A172 (cell line): ENCODE measurements at places on chromosomes 4 and X.

DNA sequence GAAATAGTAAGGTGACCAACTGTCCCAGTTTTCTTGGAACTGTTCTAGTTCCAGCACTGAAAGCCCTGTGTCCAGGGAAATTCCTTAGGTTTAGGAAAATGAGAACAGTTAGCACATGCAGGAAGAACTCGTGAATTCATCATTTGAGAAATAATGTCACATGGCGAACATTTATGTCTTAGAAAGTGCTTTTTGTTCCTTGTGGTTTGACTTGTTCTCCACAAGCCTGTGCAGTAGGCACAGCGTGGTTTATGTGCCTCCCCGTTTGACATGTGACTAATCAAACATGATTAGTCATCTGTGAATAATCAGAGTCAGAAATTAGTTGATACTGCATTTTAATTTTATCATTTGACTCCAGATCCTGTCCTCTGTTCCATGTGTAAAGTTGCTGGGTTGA, 556.0 kb upstream of the CPEB2 start:
- peak; percentile 14 for DNase-seq

- DNase-seq, result no peak
Measured at GRCh38 chr4:183905081-183905592, at the start of gene STOX2. TSS of gene STOX2 (plus strand) at chr4:183905307. CDS start at chr4:183906791, 1,484 bp downstream.

- DNase-seq, result peak; percentile 29
Measured at GRCh38 chr4:169315530-169316343, 45.0 kb upstream of the SH3RF1 start.

- DNase-seq, result no peak
Measured at GRCh38 chr4:174278467-174278866, 5.0 kb downstream of the FBXO8 start.

GRCh38 chr4:15769202-15769601, 8.9 kb upstream of the CD38 start:
- DNase-seq, result no peak

- DNase-seq, result no peak
Measured at GRCh38 chr4:140568507-140569306, at the start of gene UCP1. TSS of gene UCP1 (minus strand) at chr4:140568961. CDS start at chr4:140568729, 232 bp downstream.

DNA sequence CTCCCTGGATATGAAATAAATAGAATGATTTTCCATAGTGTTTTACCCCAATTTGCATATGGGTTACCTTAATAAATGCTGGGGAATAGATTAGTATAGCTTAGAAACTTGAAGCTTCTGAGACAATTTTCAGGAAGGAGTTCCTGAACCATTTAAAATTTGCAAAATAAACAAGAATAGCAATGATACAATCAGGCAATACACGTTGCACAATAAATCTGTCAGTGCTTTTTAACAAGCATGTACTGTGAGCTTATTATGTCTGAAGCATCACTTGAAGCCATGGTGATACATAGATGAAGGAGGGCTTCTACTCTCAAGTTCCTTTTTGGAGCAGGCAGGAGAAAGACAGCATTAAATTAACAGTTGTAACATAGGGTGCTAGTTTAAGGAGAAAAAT, 84.2 kb upstream of the WDFY3 start:
- DNase-seq, result no peak

- no peak for DNase-seq
Measured at GRCh38 chr4:148216866-148217814, 225.1 kb downstream of the NR3C2 start.

DNA sequence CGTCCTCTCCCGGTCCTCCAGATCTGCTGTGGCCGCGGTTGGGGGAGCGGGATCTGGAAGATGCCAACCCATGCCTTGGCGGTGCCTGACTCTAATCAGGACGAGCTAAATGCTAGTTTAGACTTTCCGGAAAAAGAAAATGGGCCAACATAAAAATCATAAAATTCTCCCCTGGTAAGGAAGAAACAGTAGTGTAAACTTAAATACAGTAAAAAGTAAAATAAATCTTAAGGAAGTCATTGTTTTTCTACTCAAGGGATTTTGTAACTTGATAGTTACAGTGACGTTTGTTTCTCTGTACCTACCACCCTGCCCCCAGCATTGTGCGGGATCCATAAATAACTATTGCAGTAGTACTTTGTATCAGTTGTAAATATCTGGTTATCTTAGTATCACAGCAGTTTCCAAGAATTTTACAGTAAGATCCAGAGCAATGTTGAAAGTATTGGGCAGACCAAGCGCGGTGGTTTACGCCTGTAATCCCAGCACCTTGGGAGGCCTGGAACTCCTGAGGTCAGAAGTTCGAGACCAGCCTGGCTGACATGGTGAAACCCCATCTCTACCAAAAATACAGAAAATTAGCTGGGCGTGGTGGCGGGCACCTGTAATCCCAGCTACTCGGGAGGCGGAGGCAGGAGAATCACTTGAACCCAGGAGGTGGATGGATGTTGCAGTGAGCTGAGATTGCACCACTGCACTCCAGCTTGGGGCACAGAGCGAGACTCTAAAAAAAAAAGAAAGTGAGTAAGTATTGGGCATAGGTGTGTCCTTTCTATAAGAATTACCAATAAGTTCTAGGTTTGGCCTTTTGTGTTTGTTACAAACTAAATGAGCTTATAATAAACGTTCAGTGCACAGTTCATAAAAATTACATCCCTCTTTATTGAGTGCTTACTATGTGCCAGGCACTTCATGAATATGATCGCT, 1.0 kb upstream of the PLA2G12A start:
- DNase-seq, result no peak

GRCh38 chr4:98284640-98285046, 23.5 kb downstream of the RAP1GDS1 start:
- DNase-seq, result peak; percentile 13

DNA sequence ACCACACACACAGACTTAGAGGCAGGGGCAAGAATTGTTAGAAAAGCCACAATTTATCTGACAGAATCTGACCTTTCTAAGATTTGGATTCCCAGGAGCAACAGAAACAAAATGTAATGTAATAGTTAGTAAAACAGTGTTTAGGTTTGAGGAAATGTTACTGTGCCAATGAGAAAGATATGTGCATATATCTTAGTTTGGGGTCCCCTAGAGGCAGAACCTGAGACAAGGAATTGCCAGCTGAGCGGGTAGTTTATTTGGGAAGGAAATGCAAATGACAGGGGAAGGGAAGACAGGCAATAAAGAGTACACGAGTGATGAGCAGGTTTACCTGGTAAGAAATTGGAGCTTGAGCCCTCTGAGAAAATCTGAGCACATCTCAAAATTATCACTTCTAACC, 31.3 kb upstream of the DDX53 start:
- no peak for DNase-seq
